ENCODE measurements at places on chromosomes 16 and 17. TPM values are rescaled to one million over a fixed set of nuclear protein-coding genes. Genes with fewer than 3 reads are reported as not detected.

GRCh38 chr16:15636392-15636873 lies 6.5 kb downstream of the MARF1 start:
- DNase-seq: no peak

GRCh38 chr17:77441130-77441920 lies 300.6 kb downstream of the SEC14L1 start:
- no peak for DNase-seq

DNA sequence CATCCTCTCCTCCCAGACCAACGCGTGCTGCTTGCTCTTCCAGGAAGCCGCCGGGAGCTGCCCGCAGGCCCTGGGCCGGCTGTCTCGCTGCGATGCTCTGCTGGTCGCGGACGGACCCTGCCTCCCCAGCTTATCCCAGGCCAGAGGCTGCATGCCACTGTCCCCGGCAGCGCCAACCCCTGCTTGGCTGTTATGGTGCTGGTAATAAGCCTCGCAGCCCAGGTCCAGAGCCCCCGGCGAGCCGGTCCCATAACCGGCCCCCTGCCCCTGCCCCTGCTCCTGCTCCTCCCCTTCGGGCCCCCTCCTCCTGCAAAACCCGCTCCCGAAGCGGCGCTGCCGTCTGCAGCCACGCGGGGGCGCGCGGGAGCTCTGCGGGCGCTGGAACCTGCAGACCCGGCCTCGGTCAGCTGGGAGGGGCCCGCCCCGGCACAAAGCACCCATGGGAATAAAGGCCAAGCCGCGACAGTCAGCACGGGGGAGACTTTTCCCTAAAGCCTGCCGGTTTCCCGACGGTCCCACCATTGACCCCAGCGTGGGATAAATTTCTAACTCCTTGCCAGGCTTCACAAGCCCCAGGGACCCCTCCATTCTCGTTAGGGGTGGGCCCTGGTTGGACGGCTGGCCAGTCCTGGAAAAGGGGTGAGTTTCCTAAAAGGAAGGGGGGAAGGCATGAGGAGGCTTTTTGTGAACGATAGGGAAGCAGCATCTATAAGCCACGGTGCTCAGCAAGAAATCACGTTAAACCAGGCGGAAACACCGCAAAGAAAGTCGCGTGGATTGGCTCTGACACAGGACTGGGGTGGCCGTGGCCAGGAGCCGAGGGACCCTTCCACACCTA lies 11.2 kb downstream of the ENPP7 start:
- no peak for DNase-seq

DNA sequence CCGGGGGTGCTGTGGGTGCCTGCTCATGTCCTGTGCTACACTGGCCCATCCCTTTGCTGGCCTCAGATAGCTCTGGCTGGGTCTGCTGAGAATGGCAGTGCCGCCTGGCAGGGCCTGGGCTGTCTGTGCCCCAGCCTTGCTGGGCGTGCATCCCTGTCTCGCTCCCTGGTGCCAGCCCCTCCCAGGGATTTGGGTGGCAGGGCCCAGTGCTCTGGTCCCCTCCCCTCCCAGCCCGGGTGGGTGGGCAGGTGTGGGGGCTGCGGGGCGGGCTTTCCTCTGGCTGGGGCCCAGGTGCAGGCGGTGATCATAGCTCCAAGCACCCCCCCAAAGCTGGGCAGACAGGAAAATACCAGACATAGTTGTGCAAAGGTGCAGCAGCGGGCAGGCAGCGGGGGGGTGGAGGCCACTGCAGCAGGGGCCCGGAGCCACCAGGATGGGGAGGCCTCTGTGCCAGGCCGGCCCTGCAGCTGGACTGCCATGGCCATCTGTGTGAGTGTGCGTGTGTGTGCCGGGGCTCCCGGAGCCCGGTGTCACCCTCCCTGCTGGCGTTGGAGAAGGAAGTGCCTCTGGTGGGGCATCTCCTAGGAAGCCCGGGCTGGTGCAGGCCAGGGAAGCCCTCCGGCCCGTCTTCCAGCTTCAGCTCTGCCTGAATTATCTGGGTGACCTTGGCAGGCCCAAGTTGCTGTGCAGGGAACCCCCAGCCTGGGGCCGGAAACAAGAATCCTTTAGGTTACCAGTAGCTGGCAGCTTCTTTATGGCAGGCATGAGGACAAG lies 7.4 kb downstream of the GLIS2 start:
- DNase-seq: no peak

- DNase-seq: peak; percentile 0
Observed at GRCh38 chr17:48994549-48995303, 2.5 kb upstream of the IGF2BP1 start.

DNA sequence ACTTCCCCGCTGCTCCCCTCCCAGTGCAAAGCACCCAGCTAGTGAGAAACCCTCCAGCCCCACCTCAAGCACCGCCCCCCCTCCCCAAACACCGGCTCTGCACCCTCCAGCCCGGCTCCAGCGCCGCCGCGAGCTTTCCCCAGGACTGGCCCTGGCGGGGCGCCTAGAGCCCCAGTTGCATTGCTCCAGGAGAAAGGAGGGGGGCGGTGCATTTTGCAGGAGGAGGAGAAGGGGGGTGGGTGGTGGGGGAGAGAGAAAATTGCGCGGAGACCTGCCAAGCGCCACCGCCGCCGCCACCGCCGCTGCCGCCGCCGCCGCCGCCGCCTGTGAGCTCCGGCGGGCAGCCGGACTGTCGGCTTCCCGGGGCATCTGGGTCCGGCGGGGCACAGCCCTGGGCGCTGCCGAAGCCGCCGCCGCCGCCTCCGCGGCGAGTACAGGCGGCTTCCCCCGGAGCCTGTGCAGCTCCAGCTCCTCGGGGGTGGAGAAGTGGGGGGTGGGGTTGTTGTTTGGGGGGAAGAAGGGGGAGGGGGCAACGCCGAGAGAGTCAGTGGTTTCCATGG lies 333 bp upstream of the NOG start:
- no peak for DNase-seq

- no peak for DNase-seq
Observed at GRCh38 chr17:13931800-13932460, 137.4 kb upstream of the COX10 start.

DNA sequence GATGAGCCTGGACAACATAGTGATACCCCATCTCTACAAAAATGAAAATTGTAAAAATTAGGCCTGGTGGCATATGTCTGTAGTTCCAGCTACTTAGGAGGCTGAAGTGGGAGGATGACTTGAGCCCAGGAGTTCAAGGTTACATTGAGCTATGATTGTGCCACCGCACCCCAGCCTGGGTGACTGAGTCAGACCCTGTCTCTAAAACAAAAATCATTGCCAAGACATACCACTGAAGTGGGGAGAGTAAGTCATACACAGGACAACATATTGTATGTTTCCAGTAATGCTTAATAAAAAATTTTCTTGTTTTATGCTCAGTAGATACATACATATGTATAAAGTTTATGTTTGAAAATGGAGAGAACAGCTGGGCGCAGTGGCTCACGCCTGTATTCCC lies 39.2 kb downstream of the NDE1 start:
- no peak for DNase-seq

DNA sequence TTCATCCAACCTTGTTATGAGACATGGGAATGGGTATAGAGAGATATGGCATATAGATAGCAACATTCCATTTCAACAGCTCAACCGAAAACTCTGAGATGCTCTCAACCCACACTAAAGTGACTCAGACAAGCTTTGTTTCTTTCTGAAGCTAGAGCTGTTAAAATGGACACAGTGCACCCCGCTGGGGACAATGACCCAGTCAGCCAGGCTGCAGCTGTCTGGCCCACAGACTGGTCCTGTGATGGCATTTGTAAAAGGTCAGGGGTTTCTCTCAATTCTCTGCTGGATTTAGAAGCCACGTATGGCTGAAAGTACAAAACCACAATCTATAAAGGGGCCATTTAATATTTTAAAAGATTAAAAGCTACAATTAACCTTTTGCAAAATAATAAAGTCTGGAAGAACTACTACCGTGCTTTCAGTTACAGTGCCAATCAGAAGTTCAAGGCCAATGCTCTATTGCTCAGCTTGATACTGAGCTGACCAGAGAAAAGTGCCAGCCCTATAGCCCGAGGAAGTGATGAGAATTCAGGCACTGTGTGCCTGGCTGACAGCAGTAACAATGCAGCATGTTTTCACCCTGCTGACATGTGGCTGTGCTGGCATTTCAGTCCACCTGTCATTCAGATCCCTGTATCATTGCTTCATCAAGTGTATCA lies 60.2 kb downstream of the TEX2 start:
- DNase-seq: peak; percentile 60

GRCh38 chr17:40820228-40820838 lies 2.1 kb downstream of the KRT10 start:
- no peak for DNase-seq

DNA sequence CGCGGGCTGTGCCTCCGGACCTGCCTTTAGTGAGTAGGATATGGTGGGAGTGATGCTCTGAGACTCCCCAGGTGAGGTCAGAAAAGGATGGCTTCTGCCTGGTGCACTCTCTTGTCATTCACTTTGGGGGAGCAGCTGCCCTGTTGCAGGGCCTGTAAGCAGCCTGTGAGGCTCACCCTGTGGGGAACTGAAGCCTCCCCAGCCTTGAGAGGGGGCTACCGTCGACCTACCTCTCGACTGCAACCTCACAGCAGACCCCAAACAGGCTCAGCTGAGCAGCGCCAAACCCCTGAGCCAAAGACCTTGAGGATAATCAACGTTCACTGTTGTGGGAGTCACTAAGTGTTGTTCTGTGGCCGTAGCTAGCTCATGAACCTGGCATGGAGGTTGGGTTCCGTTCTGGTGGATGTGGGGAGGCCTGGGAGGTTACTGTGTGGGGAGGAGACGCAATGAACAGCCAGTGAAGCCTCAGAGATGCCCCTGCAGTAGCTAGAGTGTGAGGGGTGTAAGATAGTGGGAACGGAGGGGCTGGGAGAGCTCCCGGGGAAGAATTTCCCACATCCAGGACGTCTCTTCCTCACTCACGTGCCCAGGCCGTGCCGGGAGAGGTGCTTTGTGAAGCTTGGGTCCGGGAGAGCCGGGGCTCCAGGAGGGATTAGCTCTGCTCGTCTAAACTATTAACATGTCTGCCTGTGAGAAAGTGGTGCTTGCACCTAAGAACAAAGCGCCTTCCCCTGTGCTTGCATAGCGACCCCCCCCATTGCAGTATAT lies 38.8 kb downstream of the METRNL start:
- no peak for DNase-seq

GRCh38 chr16:81578636-81579413 lies 134.2 kb downstream of the CMIP start:
- DNase-seq: no peak

DNA sequence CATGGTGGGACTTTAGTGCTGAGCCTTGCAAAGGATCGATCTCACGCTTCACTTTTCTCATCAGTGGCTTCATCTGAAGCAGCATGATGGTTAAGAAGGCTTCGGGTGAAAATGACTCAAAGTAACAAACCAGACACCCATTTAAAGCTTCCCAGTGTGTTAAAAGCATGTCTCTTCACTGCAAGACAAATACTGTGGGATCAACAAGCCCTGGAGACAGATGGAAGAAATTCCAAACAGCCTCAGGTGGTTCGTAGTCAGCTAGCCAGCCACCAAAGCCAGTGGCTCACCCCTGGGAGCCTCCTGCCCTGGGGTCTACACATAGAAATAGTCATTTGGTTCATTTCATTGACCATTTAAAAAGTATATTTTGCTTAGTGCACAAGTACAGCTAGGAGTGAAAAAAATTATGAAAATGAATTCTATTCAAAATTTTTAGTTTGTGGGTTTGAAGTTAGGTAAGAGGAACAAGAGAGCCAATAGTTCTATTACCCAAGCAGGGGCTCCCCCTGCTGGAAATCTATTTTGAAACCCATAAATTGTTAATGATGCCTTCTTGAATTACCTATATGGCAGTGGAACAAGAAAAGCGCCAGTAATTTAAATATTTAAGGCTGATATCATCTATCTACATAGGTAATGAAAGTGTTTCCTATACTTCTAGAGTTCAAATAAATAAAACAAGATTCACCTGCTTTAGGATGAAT lies 51.6 kb downstream of the PMP22 start:
- DNase-seq: no peak

GRCh38 chr17:70912716-70913485 lies 743.6 kb downstream of the KCNJ2 start:
- DNase-seq: no peak

DNA sequence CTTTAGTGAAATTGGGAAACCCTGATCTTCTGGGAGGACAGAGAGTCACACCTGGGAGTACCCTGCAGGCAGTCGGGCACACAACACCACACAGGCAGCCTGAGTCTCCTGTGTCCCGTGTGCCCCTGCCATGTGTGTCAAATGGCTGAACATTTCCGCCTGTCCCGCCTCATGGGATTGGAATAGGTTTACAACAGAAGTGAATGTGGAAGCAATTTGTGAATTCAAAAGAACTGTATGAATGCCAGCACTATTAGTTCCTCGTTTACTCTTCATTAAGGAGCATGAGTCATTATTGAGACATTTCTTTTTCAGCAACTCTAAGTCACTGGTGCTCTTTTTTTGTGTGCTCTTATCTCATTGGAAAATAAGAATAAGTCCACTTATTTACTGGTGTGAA lies 226.5 kb downstream of the PMP22 start:
- no peak for DNase-seq

DNA sequence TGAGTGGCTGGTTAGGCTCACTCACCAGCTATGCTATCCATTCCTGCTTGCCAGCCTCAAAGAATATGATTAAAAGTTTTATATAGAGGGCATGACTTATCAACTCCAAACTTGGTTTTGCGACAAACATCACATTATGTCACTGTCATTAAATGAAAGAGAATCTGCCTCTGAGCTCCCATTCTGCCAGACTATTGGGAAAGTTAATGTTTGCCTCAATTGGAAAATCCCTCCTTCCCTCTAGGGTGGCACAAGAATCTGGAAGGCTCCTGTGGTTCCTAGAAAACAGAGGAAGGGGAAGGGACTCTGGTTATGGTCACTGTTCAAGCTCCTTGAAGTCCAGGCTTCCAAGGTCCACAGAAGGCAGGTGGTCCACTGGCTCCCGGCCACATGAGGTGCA lies 50.5 kb upstream of the TEX2 start:
- DNase-seq: no peak

DNA sequence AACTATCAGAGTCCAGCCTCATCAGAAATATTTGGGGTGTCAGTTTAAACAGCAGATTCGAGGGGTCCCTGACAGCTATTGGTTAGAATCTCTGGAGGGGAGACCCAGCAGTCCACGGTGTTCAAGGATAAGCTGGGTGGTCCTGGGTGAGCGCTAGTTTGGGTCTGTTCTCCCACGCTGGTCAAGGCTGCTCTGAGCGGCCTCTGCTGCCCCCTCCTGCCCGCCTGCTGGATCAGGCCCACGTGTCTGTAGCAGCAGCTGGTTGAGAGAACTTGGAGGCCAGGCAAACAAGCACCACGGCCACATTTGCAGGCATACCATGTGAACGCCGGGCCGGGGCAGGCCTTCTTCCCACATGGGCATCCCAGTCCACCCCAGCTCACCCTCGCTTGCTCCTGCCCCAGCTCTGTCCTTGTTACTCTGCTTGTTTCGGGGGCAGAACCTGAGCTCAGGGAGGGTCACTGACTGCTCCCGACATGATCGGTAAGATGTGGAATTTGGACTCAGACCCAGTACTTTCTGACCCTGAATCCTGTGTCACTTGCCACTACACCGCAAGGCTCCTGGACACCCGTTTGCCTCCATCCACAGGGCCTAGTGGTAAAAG lies 7.4 kb downstream of the FOXF1 start:
- DNase-seq: peak; percentile 96

GRCh38 chr17:38702166-38702915 lies 2.7 kb upstream of the MLLT6 start:
- DNase-seq: peak; percentile 97

- no peak for DNase-seq
Observed at GRCh38 chr17:54795046-54795445, 105.6 kb upstream of the TOM1L1 start.

GRCh38 chr16:78505544-78506366 lies 406.3 kb downstream of the WWOX start:
- no peak for DNase-seq

Gene KIF19
- 3.8 TPM for total RNA-seq

Gene C17orf58
- total RNA-seq: 15.0 TPM

Gene CEMP1
- total RNA-seq: not detected

Gene PRKCB
- total RNA-seq: 5.8 TPM

Gene ZNF19
- total RNA-seq: 4.0 TPM

Gene TBC1D3E
- total RNA-seq: not detected

Gene ARHGDIG
- total RNA-seq: 0.80 TPM
